ENCODE measurements at places on chromosomes 6 and 20.

- peak; percentile 68 for DNase-seq
Observed at GRCh38 chr20:57622579-57623381, 2.6 kb upstream of the ZBP1 start.

DNA sequence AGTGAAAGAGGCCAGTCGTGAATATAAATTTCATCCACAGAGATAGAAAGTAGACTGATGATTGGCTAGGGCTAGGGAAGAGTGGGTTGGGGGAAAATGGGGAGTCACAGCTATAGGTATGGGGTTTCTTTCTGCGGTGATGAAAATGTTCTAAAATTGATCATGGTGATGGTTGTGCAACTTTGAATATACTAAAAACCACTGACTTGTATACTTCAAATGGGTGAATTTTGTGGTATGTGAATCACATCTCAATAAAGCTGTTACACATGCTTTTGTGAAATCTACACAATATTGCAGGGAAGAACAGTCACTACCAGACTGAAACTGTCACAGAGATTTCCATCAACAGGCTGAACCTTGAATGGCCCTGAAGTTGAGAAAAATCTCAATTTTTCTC, 61.5 kb downstream of the LYRM4 start:
- no peak for DNase-seq

DNA sequence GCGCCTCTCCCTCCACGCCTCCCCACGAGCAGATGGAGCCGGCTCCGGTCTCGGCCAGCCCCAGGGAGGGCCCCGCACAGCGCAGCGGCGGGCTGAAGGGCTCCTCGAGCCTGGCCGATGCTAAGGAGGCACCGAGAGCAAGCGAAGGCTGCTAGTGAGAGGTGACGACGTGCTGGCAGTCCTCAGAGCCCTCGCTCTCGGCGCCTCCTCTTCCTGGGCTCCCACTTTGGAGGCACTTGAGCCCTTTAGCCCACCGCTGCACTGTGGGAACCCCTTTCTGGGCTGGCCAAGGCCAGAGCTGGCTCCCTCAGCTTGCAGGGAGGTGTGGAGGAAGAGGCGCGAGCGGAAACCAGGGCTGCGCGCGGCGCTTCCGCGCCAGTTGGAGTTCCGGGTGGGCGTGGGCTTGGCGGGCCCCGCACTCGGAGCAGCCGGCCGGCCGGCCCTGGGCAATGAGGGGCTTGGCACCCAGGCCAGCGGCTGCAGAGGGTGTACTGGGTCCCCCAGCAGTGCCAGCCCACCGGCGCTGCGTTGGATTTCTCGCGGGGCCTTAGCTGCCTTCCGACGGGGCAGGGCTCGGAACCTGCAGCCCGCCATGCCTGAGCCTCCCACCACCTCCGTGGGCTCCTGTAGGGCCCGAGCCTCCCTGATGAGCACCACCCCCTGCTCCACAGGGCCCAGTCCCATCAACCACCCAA, 2.5 kb upstream of the TMEM14C start:
- DNase-seq = peak; percentile 54

GRCh38 chr6:78749326-78749725, 118.0 kb upstream of the IRAK1BP1 start:
- DNase-seq = no peak

DNA sequence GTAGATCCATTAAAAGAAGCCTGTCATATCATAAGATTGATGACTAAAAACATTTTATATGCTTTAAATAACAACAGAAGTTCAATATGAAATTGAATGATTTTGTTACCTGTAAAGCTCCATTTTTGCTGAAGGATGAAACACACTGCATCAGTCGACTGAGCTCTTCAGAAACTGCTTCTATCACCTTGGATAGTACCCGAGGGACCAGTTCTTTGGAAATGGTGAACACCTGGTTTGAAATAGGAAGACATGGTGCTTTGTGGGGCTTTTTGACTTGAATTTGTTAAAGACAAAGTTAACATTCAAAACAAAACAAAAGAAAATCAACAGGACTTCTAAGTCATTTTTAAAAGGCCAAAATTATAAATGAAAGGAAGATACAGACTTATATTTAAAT, 105.7 kb downstream of the IRF4 start:
- DNase-seq = no peak

DNA sequence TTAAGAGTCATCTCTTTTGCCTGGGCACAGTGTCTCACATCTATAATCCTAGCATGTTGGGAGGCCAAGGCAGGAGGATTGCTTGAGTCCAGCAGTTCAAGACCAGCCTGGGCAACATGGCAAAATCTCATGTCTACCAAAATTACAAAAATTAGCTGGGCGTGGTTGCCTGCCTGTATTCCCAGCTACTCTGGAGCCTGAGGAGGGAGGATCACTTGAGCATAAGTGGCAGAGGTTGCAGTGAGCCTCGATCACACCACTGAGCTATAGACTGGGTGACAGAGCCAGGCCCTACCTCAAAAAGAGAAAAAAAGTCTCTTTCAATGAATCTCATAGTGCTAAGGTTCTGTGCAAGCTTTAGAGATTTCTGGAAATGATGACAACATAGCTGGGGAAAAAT, 1.5 kb downstream of the HLA-DRB1 start:
- DNase-seq = no peak

GRCh38 chr6:20909621-20910020, 375.4 kb downstream of the CDKAL1 start:
- DNase-seq = no peak

DNA sequence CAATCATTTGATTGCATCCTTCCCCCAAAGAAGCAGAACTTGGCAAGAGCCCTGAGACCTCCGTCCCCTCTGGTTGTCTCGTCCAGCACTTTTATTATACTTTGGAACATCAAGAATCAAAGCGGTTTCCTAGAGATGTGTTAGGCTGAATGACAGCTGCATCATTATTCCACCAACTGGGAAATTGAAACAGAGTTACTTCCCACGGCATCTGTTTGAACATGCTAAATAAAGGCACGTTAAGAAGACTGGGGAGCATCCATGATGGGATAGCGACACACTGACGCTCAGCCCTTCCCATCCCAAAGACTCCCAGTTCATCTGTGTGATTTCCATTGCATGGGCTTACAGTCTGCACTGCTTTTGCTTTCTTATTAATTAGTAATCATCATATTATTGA, 147.8 kb downstream of the TBC1D7 start:
- DNase-seq = no peak

DNA sequence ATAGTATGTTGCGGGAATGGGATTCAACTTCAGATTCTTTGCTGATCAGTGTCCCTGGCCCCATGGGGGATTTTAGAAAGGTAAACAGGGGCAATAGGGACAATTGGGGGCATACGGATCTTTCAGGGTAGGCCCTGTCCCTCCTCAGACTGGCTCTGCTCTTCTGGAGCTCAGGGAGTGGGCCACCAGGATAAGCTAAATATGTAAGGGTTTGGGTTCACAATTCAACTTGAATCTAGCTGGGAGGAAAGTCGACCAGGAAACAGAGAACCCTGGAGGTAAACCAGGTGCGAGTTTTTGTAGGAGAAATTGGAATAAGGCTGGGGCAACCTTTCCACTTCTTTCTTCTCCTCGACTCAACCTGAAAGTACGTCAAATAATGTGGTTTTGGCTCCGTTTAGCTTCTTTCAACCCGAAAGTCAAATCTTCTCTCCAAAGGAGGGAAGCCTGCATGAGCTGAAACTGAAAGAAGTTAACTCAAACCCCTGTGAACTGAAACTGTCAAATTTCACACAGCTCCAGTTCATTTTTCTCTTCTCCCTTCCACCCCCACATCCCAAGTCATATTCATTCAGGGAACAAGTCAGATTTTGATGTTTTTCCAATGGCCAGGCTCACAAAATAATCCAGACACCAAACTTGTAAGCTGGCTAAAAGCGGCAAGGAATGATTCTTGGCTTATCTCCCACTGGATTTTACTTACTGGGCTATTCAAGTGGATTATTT, 278.2 kb downstream of the CLIC5 start:
- DNase-seq = no peak

GRCh38 chr6:28205879-28206278, 19.2 kb upstream of the ZSCAN9 start:
- DNase-seq = no peak

GRCh38 chr6:154435400-154435945, 75.0 kb downstream of the CNKSR3 start:
- peak; percentile 94 for DNase-seq

GRCh38 chr6:90384720-90385119, 88.1 kb upstream of the BACH2 start:
- DNase-seq = no peak

- DNase-seq = peak; percentile 83
Observed at GRCh38 chr6:111657146-111657545, 51.5 kb upstream of the TRAF3IP2 start.

DNA sequence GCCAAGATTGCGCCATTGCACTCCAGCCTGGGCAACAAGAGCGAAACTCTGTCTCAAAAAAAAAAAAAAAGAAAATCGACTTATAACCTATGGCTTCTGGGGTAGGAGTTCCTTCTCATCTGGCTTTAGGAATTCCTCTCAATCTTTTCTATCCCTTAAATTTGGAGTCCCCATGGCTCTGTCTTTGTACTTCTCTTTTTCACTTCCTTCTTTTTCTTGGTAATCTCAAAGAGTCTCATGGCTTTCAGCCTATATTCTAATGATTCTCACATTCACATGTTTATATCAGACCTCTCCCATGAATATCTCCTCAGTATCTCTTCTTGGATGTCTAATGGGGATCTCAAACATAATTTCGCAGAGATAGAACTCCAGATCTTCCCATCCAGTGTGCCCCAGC, 42.8 kb upstream of the RALGAPA2 start:
- no peak for DNase-seq
